ENCODE measurements at places on chromosomes 12 and 14.

DNA sequence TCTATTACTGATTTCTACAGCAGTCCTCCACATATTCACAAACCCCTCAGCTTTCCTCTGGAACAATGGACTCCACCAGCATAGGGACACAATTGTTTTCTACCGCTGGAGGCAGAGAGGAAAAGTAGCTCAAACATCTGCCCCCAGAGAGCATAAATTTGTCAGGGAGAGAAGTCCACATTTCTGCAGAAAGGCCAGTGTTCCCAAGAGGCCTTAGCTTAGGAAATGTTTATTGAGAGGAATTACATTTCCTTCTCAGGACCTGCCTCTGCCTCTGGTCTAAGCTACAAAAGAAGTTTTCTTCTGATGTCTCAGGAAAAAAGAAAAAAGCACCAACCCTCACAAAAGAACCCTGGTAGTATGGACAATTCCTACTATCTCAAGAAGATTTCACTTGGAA, 217.8 kb upstream of the BMP4 start:
- DNase-seq, result no peak

GRCh38 chr12:99192489-99192888, 455.1 kb upstream of the GARIN6 start:
- no peak for DNase-seq

DNA sequence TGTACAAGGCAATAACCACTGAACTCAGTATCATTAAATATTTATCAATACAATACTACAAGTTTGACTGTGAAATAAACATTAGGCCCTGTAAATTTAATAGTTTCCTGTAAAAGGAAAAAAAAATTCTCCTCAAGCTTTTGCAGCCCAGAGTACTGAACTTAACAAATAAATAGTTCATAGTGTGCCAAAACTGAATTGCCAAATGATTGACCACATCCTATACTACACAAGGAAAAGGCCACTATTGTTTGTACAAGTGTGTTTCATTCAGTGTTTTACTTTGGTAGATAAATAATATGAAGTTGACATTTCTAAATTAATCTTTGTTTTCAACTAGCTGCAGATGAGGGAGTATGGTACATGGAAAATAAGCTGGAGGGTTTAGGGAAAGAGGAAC, 379.6 kb downstream of the FLRT2 start:
- DNase-seq, result no peak

DNA sequence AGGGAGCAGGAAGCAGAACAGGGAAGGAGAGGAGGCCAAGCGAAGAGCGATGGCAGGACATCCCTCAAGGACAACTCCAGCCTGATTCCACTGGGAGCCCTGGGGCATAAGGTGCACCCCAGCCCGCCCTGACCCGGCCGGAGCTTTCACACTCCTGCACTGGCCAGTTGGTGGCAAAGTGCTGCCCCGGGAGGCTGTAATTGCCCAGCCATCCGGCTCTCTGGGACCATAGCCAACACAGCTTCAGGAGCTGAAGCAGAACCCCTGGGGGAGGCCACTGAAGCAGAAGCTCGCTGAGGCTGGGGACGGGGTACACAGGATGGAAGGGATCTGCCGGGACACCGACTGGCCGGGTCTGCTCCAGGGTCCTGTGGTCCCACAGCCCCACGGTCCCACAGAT, 41.9 kb upstream of the BEGAIN start:
- no peak for DNase-seq
